Stimulated activated CD4-positive, alpha-beta T cell treated with anti-CD3 and anti-CD28 coated beads, TNF-alpha, amount 100 ng/mL, for 24 hours (primary cell): ENCODE measurements at places on chromosomes 7 and 10.
A peak's percentile ranks its signal among the peaks of the same experiment; 100 is the strongest.

GRCh38 chr10:72418679-72419078, 64.0 kb upstream of the DNAJB12 start:
- DNase-seq: no peak

GRCh38 chr7:20288036-20288435, 42.7 kb upstream of the ITGB8 start:
- no peak for DNase-seq

DNA sequence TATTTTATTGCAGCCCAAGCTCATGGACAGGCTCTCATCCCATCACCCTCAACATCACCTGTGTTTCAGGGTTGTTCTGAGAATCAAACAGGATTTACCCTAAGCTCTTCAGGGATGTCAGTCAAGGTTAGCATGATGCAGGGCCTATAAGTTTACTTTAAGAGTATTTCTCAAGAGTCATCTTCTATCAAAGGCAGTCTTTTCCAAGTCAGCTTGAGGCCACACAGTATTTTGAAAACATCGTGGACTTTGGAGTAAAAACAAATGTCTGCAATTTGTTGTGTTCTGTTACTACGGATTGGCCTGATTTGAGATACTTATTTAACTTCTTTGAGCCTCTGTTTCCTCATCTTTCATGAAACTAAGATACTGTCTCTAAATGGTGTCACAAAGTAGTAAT, 42.0 kb upstream of the NRP1 start:
- no peak for DNase-seq

- DNase-seq: no peak
Observed at GRCh38 chr7:30584965-30585364, 9.7 kb upstream of the GARS1 start.

GRCh38 chr7:22443370-22444180, 56.4 kb downstream of the STEAP1B start:
- DNase-seq: no peak

DNA sequence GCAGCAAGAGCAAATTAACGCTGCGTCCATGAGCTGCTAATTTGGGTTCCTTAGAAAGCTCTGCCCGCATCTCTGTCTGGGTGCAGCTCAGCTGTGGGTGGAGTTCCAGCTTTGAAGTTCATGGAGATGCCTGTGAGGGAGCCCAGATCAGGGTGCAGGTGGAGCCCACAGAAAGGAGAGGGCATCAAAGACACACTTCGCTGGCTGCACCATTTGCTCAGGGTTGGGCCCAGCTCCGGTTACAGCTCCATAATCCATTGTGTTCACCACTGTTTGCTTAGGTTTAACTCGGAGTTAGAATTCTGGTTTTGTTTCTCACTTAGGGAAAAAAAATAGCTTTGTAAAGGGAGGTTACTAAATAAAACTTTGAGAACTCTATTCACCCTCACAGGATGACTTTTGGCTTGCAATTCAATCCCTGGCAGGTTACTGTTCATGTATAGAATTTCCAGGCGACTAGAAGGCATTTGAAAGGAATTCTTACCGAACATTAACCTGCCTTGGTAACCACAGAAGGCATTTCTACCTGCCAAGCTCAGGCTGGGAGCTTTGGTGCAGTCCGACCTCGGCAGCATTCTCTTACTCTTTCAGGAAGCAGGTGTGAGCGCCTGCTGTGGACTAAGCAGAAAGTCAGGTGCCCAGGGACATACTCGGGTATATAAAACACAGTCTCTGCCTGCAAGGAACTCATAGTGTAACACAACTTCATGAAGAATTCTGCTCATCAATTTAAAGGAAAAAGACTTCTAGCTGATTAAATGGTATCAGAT, 179.5 kb upstream of the RNF32 start:
- DNase-seq: no peak

- no peak for DNase-seq
Observed at GRCh38 chr7:8035647-8036518, 67.3 kb downstream of the GLCCI1 start.

DNA sequence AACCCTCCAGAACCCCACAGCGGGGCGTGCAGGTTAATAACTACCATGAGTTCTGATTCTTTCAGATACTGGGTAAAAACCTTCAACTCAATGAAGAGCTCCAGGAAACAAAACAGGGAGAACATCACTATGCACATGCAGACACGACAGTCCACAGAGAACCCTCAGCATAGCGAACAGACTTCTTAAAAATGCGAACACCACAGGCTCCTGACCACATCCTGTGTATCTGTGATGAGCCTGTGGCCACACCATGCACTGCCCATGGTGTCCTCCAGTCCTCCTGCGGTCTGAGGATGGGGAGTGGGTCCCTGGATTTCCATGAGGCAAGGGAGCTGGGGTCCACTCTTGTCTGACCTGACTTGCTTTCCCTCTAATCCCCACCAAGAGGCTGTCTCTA, 107.2 kb downstream of the COBL start:
- DNase-seq: no peak

GRCh38 chr10:58268454-58268945, 462 bp upstream of the CISD1 start:
- no peak for DNase-seq

- no peak for DNase-seq
Observed at GRCh38 chr10:1661859-1662437, 75.4 kb downstream of the ADARB2 start.

DNA sequence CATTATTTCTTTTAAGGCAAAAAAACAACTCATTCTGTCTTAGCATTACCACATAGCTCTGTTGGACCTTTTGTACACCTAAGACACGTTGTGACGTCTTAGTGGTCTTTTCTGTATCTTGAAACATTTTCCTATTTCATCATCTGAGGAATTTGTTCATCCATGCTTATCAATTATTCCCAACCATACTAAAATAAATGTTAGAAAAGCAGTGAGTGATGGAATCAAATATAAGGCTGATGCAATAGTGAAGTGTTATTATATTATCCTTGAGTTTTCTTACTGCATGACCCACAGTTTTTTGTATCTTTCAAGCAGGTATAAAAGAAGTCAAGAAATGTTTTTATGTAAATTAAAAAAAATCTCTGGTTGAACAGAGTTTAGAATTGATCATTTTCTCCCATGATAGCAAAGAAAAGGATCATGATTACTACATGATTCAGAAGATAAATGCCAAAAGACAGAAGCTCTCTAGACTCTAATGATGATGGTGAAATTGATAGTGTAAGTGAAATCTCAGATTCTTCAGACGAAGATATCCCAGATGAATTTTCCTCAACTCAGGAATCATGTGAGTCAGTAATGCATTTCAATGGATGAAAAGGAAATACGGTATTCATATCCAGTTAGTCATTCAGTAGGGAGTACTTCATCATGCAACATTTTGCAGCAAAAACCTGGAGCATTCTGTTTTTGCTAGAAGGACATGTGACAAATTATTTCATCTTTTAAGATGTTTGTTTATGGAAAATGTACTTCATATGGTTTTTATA, 51.4 kb downstream of the CELF2 start:
- no peak for DNase-seq

GRCh38 chr7:109322833-109323232, 753.2 kb downstream of the DNAJB9 start:
- DNase-seq: no peak

GRCh38 chr7:2313450-2314208, 612 bp downstream of the SNX8 start:
- peak; percentile 11 for DNase-seq
